ENCODE measurements at places on chromosomes 13 and 19.

- peak overlapping the region; percentile 84 for H3K4me3 ChIP-seq
- no peak for DNase-seq
- H3K36me3 ChIP-seq: peaks cover 17% of the 10 kb centered on the region
- no peaks in the 10 kb centered on the region for H3K27me3 ChIP-seq
Measured at GRCh38 chr19:2841855-2842574, 740 bp downstream of the ZNF555 start.

DNA sequence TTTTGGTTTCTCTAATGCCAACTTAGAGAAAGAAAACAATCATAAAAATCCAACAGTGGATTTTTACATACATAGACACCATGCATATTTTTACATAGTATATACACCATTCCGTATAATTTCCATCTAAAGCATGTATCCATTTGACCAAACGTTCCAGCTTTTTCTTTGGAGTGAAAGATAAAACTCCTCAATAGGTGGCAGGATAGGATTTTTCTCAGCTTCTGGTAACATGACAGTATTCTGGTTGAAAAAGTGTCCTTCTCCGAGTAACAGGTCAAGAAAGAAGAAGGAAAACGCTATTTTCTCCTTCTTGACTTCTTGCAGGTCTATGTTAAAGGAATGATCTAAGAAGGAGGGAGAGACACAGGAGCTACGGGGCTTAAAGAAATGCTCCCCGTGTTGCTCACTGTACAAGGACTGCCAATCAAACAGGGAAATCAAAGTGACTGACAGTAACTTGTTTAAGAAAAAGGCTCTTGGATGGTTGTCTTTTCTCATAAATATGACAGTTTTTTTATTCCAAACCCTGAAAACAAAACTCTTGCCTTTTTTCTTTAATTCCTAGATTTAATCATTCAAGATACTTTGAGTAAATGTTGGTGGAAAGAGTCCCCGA is 11.5 kb downstream of the FLT1 start:
- H3K27me3 ChIP-seq: peaks cover 19% of the 10 kb centered on the region
- H3K4me3 ChIP-seq: no peak overlapping the region
- H3K4me1 ChIP-seq: peaks cover under 1% of the 10 kb centered on the region

DNA sequence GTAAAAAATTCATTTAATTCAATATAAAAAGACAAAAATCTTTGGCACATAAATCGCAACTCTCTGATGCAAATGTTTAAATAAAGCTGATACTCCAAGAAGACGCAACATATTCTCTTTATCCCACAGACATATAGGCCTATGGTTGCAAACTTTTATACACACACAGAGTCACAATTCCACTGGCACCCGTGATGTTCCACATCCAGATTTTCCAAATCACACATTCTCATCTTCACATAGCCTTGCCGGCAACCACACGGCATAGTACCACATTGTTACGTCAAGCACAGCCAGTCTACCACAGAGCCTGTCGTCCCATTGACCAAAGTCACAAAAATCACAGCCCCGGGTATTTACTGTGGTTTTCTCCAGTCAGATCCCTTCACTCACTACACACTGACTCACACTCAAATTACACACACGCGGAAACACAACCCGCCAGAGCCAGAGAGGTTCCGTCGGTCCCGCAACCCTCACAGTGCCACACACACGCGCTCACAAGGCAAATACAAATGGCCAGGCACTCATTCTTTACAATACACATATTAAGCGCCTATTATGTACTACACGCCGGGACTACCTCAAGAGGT is 546 bp upstream of the ZNF546 start:
- H3K4me1 ChIP-seq: peaks cover 35% of the 10 kb centered on the region
- no peak for DNase-seq
- no peaks in the 10 kb centered on the region for H3K27me3 ChIP-seq

GRCh38 chr13:50990065-50990817 is 80.7 kb downstream of the RNASEH2B start:
- no peak overlapping the region for H3K4me3 ChIP-seq
- peaks cover 25% of the 10 kb centered on the region for H3K4me1 ChIP-seq
- H3K27me3 ChIP-seq: no peaks in the 10 kb centered on the region
- H3K36me3 ChIP-seq: peaks cover 3% of the 10 kb centered on the region
- H3K27ac ChIP-seq: no peak overlapping the region
- DNase-seq: no peak

DNA sequence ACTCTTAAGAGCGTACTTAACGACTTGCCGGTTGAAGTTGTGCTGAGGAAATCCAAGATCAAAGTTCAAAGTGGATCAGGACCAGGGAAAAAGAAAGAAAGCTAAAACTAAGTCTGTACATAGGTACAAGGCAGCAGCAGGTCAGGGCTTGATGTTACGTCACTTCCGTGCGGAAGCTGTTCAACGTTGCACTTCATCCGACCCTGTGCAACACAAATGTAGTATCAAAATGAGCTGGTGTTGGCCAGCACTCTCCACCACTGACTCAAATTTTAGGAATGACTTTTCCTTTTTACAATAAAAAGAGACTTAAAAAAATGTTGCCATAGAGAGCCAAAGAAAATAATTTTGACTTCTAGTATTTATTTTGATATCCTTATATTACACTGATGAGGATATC is 1315.4 kb downstream of the EFNB2 start:
- H3K4me1 ChIP-seq: no peaks in the 10 kb centered on the region
- no peaks in the 10 kb centered on the region for H3K27me3 ChIP-seq
- H3K36me3 ChIP-seq: no peaks in the 10 kb centered on the region
- no peak for DNase-seq
- H3K27ac ChIP-seq: no peak overlapping the region
- no peak overlapping the region for H3K4me3 ChIP-seq

DNA sequence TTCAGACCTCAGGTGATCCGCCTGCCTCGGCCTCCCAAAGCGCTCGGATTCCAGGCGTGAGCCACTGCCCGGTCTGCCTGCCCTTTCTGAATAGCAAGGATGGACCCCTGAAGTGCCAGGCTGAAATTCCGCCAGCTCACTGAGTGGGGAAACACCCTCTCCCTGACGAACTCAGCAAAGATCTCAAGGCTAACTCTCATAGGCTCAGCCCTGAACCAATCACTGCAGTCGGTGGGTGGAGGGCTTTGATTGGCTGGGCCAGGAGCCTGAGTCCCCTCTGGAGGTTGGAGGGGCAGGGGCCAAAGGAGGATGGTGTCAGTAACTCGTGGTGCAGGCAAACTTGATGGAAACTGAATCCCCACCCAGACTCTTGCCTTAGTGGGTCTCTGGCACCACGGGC is 11.2 kb upstream of the COMP start:
- H3K27me3 ChIP-seq: peaks cover 17% of the 10 kb centered on the region
- H3K4me1 ChIP-seq: no peaks in the 10 kb centered on the region
- DNase-seq: no peak
- no peaks in the 10 kb centered on the region for H3K36me3 ChIP-seq
- no peak overlapping the region for H3K4me3 ChIP-seq

DNA sequence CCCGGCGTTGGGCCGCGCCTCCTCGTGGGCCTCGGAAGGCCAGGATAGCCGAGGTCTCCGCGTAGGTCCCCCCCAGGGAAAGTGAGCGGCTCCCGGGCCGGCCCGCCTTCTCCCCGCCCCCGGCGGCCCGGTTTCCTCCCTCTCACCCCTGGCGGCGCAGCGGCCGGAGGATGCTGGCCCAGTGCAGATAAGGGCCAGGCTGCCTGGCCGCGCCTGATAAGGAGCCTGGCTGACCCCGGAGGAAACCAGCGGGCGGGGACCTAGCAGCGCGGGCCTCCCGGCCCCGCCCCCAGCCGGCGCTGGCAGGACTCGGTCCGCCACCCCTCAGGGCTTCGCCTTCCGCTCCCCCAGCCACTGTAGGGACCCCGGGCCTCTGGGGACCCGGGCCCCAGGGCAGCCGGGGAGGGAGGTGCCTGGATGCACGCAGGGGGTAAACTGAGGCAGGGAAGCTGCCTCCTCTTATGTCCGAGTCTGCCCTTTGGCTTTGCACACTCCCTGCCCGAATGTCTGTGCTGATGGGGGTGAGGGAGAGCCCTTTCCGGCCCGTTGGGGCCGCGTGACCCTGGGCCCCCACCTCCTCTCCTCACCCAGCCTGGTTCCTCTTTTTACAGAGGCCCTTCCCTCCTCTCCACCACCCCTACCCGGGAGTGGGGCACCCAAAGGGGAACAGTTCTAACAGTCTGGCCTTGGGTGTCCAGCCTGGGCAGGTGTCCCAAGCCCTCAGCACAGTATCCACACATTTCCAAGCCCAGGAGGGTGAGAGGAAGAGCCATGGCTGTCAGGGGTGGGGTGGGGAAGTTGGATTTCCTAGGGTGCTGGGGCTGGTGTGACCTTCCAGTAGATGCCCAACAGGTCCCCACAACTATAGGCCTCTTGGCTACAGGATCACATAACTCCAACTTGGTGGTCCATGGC is at the start of gene LYL1:
TSS of gene LYL1 (minus strand) at position 193 of the 915 bp plus-strand sequence. CDS start 1,687 bp downstream, outside the sequence.
- H3K36me3 ChIP-seq: peaks cover 25% of the 10 kb centered on the region
- H3K4me3 ChIP-seq: peak within 1 kb of the TSS; percentile 88
- H3K4me1 ChIP-seq: peaks cover 79% of the 10 kb centered on the region
- no peaks in the 10 kb centered on the region for H3K27me3 ChIP-seq
- peak within 1 kb of the TSS; percentile 98 for H3K27ac ChIP-seq
- DNase-seq: peak; percentile 85

DNA sequence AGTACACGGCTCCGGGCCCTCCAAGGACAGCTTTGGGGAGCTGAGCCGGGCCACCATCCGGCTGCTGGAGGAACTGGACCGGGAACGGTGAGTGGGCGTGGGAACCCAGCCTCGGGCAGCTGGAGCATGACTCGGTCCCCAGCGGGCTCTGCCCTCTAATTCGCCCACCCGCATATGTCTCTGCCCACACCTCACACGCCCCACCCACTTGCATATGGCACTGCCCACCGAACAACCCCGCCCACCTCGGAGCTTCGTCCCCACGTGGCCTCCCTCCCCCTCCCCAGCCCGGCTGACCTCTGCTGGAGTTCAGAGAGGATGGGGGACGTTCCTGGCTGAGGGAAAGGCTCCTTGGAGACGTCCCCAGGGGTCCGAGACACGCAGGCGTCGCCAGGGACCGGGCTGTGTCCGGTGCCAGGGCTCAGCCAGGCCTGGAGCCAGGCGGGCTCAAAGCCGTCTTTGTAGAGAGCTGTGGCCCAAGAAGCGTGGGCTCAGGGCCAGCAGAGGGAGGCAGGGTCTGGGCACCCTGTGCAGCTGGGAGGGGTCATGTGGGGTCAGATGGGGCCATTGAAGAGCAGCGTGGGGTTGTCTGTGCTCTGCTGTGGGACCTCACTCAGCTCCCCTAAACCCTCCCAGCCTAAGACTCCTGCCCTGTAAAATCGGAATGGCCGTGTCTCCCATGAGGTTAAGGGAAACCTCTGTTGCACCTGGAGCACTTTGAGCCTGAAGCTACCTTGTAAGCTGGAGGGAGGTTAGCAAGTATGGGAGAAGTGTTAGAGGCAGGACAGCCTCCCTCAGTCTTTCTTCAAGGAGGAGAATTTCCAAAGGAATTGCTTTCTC is 3.8 kb downstream of the APC2 start:
- no peaks in the 10 kb centered on the region for H3K36me3 ChIP-seq
- H3K27ac ChIP-seq: no peak overlapping the region
- no peak overlapping the region for H3K4me3 ChIP-seq
- peaks cover 30% of the 10 kb centered on the region for H3K4me1 ChIP-seq
- DNase-seq: no peak

DNA sequence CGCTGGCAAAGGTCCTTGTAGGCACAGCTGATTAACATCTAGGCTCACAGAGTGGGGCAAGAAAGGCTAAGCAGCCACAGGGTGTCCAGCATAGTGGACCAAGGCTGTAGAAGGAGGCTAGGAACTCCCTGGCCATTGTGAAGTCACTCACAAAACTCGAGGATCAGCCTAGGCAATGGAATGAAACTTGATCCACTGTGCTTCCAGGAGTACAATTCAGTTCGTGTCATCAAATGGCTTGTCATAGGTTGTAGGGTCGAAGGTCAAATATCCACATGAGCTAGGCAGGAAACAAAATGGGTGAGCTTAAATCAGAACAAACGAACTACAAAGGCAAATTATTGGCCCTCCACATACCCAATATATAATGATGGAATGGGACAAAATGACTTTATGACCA is 4.4 kb upstream of the FAM187B start:
- H3K27me3 ChIP-seq: no peaks in the 10 kb centered on the region
- no peak overlapping the region for H3K27ac ChIP-seq
- H3K4me1 ChIP-seq: peaks cover 8% of the 10 kb centered on the region
- DNase-seq: no peak
- H3K4me3 ChIP-seq: no peak overlapping the region

DNA sequence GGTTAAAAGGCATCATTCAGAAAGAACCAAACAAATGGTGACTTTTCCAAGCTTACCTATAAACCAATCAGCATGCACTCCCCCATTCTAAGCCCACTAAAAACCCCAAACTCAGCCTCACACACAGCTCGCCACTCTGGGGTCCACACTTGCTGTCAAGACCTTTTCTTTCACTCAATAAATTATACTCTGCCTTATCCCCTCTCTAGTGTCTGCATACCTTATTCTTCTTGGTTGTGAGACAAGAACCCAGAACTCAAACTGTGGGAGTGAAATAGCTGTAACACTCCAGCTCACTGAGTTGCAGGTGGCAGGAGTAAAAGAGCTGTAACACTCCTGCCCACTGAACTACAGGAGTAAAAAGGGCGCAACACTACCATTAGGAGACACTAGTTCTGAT is 559.0 kb downstream of the TBC1D4 start:
- no peak overlapping the region for H3K4me3 ChIP-seq
- no peaks in the 10 kb centered on the region for H3K36me3 ChIP-seq
- H3K4me1 ChIP-seq: no peaks in the 10 kb centered on the region

DNA sequence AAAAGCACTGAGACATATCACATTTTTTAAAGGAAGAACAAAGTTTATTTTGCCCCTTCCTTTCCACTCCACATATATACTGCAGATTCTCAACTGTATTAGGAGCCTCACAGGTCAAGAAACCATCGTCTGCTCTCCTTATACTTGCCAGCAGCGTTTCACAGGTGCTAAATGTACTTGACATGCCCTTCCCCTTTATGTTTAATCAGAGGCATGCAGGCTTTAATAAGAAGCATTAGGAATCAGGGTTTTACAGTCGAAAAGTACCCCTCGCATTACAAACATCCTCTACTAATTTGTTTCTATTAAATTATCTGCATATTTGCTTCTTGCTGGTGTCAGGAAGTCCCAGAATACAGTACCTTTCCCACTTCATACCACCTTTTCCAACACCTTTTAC is 3.7 kb upstream of the RAP2A start:
- H3K4me1 ChIP-seq: peaks cover 16% of the 10 kb centered on the region
- peaks cover 14% of the 10 kb centered on the region for H3K36me3 ChIP-seq
- H3K4me3 ChIP-seq: no peak overlapping the region
- DNase-seq: no peak

DNA sequence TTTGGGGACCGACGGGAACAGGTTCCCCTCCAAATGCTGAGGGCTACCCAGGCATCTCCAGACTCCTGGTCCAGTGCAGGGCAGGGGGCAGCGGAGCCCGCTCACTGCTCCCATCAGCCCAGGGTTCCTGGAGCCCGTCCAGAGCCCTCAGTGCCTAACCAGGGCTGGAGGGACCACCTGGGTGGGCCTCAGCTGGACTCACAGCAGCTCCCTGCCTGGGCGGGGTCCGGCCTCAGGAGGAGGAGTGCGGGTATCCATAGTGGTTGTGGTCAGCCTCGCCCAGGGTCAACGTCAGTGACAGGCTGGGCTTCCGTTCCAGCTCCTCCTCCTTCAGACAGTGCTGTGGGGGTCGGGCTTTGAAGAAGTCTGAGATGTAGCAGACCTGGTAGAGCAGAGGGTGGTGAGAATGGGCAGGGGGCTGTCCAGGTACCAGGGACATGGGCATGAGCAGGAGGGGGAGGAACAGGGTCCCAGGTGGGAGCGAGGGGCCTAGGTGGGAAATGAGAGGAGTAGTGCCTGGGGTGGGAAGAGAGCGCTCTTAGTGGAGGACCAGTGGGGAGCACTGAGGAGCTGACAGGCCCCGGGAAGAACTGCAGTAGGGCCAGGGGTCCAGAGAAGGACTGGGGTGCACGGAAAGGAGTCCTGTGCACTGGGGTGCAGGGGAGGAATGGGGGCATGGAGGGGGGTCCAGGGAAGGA is 9.9 kb downstream of the PLPP2 start:
- peaks cover 12% of the 10 kb centered on the region for H3K27me3 ChIP-seq
- H3K36me3 ChIP-seq: no peaks in the 10 kb centered on the region
- H3K27ac ChIP-seq: no peak overlapping the region

All from activated B cell treated with CpG ODN at 0.5 μM for 24 hours (primary cell).